Brain (organoid and tissue), 16 donors: ENCODE measurements at places on chromosomes 1 and 21. TPM values are rescaled to one million over a fixed set of nuclear protein-coding genes. Genes with fewer than 3 reads are reported as not detected.

DNA sequence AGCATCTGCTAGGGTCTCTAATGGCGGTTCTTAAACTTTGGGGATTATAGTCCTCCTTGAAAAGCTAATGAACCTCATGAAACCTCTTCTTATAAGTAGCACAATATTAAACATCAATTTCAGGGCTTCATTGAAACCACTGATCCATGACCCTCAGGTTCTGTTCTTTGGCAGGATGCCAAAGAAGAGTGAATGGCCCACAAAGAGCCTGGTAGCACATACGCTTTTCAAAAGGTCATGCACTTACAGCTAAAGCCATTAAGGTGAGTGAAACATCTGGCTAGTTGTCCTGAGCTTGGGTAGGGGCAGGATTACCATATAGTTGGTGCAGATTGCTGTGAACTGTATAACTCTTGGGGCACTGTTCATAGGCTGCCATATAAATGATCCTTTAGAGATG is 42.3 kb downstream of the MDM4 start:
- no peak for DNase-seq

GRCh38 chr1:47137198-47137597 is at the start of gene CYP4A22:
Gene CYP4A22 (plus strand): TSS chr1:47137441. CDS start chr1:47137486, 45 bp downstream.
- no peak for DNase-seq

CHODL gene
- polyA plus RNA-seq, result 0.64 TPM

DNA sequence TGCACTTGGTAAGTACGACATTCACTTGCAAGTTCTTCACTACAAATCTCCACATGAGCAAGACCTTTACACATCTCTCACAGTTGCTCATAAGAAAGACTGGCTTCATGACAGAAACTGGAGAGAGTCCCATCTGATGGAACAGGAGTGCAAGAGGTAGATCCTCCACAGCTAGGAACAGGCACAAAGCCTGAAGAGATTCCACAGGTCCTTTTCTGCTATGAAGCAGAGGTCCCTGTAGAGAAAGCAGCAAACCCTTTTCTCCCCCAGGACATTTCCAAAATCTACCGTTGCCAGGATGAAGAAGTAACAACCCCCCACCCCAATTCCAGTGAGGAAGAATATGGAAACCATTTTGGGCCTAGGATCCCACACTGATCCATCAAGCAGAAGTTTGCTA is 47.3 kb downstream of the EIF4G3 start:
- DNase-seq, result no peak

DNA sequence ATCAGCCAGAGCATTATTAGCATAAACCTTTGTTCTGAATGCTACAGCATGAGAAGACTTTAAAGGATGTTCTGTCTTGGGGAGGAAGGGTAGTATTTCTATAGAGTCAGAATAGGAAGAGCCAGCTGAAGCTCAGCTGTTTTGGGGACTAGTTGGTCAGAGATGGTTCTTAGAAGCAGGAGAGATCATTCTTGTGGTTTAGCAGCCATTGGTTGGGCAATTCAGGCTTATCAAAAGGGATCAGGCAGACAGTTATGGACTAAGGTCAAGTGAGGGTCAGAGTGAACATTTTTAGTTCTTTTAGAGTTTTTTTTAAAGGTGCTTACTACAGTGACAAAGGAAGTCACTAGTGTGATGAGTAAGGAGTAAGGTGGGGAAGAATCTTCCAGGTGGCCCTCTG is 245.5 kb downstream of the RPS6KC1 start:
- peak; percentile 17 for DNase-seq

MCOLN2 gene
- polyA plus RNA-seq, result not detected

DNA sequence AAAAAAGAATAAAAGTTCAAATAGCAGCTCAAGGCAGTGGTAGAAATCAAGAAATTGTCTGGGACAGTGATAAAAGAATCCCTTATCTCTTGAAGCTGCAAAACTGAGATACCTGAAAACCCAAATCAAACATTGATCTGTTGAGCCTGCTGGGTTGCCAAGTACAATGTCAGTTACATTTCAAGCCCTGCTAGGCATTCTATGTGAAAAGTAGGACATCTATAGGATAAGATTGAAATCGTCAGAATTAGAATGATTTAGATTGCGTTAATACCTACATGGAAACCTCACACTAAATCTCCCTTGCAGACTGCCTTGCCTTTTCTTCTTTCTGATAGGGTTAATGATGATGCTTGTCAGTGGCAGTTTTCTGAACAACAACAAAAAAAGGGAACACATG is 1684.4 kb upstream of the B3GALT2 start:
- DNase-seq, result no peak

PGBD5 gene
- 38.5 TPM for polyA plus RNA-seq

IVNS1ABP gene
- 74.5 TPM for polyA plus RNA-seq

GRCh38 chr1:160179336-160179735 is 11.0 kb upstream of the CASQ1 start:
- no peak for DNase-seq

SMCP gene
- polyA plus RNA-seq, result not detected

- DNase-seq, result no peak
Measured at GRCh38 chr21:37917612-37918011, 1.4 kb upstream of the KCNJ6 start.
